ENCODE measurements at places on chromosomes 5 and 9.

GRCh38 chr5:150254774-150255173 is 34.8 kb downstream of the CAMK2A start:
- DNase-seq: no peak

- no peak for DNase-seq
Measured at GRCh38 chr9:120655005-120655622, 59.2 kb downstream of the MEGF9 start.

DNA sequence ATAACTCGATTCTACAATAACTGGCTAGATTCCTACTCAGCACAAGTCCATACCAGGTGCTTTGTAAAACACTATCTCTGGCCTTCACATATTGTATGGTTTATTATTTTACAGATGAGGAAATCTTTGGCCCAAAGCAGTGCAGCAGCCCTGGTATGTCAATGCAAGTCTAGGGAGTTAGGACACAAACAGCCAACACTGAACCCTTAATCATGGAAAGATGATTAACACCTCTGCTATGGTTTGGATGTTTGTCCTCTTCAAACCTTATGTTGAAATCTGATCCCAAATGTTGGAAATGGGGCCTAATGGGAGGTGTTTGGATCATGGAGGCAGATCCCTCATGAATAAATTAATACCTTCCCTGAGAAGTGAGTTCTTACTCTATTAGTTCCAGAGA is 76.6 kb downstream of the MAPKAP1 start:
- DNase-seq: no peak

DNA sequence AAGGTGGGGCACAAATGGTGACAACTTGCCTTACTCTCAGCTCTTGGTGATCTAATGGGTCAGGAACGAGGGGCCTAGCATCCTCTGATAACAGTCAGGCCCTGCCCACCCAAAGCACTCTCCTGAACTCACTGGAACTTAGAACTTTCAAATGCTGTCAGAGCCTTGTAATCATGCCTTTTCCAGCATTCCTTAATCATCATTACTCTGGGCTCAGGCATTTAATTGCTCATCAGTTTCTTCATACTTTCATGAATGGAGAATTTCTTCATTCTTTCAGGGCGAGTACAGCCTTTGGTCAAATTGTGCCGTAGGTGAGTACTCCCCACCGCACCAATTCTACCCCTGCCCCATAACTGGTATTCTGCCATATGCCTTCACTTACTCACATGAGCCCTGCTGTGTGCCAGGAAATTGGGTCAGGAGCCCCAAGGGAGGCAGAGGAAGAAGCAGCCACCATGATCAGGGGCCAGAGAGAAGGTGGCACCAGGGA is 30.2 kb upstream of the DUSP1 start:
- DNase-seq: no peak

- DNase-seq: peak; percentile 53
Measured at GRCh38 chr5:160061770-160062169, 52.8 kb downstream of the TTC1 start.

- DNase-seq: no peak
Measured at GRCh38 chr5:103098993-103099392, 20.9 kb downstream of the GIN1 start.

DNA sequence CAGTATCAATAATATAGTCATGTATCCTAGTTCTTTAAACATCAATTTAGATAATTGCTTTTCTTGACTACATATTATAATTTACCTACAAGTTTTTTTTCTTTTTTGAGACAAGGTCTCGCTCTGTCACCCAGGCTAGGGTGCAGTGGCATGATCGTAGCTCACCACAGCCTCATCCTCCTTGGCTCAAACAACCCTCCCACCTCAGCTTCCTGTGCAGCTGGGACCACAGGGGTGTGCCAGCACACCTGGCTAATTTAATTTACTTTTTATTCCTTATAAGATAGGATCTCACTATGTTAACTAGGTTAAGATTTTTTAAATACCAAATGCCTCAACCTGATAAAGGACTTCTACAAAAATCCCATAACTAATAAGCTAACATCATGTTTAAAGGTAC is 21.1 kb downstream of the UIMC1 start:
- no peak for DNase-seq

DNA sequence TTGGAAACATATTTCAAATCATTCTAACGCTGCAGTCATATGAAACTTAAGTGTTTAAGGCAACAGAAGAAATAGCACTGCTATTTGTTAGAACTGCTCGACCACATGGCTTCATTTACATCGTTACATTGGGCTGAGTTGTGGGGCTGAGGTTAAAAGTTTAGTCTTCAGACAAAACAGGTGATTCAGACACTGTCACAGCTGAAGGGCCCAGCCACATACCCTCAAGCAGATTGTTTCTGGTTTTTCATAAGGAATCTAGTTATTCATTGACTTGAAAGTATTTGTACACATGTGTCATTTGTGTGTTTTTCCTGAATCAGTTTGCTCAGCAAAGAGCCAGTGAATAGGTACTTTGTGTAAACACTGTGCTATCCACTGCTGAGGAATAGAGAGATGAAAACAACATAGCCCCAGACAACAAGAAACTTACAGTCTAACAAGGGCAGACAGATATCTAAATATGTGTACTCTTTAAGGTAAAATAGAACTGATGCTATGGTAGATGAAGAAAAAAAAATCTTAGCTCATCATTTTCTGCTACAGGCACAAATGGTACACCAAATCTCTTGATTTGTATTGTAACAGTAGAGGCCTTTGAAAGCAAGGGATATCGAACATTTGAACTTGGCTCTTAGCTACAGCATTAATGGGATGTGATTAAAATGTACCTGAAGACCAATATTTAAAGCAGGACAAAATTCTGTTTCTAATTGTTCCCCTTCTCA is 357.6 kb upstream of the RPS23 start:
- no peak for DNase-seq

GRCh38 chr5:134263801-134264200 is 37.9 kb upstream of the PPP2CA start:
- no peak for DNase-seq

- peak; percentile 30 for DNase-seq
Measured at GRCh38 chr5:170809551-170809950, 26.0 kb downstream of the GABRP start.

GRCh38 chr9:121169094-121169601 is 32.5 kb downstream of the RAB14 start:
- DNase-seq: no peak

DNA sequence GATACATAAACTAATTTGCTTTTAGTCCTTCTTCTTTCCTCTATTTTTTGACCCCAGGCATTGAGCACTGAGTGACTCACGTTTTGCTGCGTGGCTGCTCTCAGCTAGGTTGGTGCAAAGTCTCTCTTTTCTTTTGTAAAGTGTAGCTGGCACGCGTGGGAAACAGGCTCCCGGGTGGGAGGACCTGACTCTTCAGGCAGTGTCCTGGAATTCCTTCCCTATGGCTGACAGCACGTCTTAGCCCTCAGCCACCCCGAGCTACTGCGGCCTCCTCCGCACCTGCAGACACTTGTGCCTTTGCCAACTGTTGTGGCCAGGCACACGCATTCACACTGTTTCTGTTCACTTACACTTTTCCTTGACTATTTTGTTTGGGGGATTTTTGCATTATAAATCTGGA is 877 bp upstream of the SCGB3A1 start:
- no peak for DNase-seq

DNA sequence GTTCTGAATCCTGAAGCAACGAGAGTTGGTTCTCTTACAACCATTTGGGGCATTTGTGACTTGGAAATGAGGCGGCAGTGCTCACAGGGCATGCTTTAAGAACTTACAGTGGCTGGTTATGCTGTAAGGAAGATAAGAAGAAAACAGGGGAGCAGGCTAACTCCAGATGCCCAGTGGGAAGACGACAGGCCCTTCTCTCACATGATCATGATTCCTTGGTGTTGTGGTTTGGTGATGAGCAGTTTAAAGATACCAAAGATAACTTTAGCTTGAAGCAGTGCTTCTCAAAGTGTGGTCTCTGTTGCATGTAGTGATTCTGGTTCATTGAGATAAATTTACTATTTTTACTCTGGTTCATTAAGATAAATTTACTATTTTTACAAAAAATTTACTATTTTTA is 2.6 kb upstream of the HABP4 start:
- no peak for DNase-seq

DNA sequence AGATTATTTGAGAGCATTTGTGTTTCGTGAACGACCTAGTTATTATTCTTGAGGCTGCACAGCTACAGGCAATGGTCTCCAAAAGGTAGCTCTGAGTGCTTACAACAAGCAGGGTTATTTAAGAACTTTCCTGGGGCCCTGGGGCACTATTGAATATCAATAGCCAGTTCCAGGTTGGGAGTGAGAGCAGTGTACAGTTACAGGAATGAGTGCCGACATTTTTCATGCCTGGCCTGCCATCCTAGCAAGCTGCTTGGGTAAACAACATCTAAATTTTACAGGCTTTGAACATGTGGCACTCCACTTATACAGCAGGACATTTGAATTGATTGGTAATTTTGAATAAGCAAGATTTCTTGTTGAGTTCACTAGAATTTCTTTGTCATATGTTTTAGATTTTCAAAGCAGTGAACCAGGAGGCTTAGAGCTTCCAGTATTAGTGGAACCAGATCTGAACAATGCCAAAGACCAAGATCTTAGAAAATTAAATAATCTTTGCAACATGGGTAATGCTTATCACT is 171.9 kb upstream of the GDNF start:
- no peak for DNase-seq

DNA sequence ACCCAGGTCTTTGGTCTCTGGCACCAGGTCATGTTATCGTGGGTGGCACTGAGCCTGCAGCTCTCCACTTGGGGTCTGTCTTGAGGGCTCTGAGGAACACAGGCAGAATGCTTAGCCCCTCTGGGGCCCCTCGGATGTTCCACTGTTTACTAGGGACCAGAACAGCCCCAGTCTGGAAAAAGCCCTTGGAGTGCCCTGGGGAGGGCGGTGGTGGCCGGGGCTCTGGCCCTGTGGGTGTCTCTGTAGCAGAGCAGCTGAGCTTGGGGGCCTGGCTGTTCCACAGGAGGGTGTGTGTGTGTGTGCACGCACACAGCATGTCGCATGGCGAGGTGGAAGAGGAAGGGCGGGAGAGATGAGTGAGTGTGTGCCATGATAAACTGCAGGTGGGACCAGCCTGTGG is 15.4 kb downstream of the GPRIN1 start:
- no peak for DNase-seq

- no peak for DNase-seq
Measured at GRCh38 chr9:90124961-90125360, 517.7 kb downstream of the DIRAS2 start.

- DNase-seq: no peak
Measured at GRCh38 chr9:86021166-86021565, 78.2 kb downstream of the GOLM1 start.

Measured in WTC11 (cell line).